ENCODE measurements at places on chromosomes 7 and 10.

GRCh38 chr10:104780946-104781595 lies 140.0 kb downstream of the SORCS3 start:
- no peak for DNase-seq

DNA sequence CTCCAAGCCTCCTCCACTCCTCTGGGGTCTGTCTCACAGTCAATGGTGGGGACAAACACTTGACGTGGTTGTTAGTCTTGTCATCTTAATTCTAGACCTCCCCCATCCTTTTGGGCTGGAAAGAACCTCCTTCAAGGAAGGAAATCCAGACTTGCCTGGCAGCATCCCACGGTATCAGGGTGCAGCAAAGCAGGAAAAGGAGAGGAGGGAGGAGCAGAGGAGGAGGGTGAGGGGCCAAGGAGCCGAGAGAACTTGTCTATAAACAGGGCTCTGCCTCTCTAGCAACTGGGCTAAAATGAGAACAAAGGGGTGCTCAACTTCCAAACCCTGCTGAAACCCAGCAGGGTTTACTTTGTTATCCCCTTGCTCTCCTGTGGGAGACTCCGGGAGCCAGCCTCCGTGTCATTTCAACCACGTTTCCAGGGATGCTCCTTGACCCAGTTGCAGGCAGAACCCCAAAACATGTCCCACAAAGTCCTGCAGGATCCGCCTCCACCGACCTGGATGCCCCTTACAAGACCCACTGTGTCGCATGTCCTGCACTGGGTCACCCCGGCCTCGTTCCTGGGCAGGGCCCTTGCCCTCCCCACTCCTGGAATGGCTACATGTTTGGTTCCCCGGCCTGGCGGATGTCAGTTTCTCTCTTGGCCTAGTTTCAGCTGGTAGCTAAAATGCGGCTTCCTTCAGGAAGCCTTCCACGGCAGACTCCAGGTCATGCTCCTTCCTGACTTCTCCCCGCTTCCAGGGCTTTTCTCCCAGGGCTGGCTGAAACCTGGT lies 69.7 kb upstream of the MGMT start:
- DNase-seq = no peak

GRCh38 chr10:72688208-72688651 lies 3.7 kb upstream of the MCU start:
- DNase-seq = no peak

GRCh38 chr10:88946965-88947590 lies 5.5 kb downstream of the ACTA2 start:
- DNase-seq = no peak

Data from NCI-H446 treated with DMSO at 0.1 percent for 48 hours (cell line).